GM03348 (cell line): ENCODE measurements at places on chromosomes 7 and 10.
A peak's percentile ranks its signal among the peaks of the same experiment; 100 is the strongest.

DNA sequence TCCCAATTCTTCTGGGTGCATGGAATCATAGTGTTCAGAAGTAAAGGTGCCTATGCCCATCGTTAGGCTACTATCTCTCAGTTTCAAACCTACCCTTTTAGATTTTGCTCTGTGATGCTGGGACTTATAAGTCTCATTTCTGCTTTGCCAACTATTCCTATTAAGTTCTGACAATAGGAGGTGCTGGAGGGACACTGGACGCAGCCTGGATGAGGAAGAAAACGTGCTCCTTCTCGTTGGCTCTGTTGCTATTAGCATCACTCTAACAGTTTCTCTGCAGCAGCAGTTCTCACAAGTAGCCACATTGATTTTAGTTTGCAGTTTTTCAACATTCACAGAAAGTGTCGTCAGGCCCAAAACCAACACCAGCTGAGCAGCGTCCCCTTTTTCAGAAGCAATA lies 72.4 kb downstream of the ABCC2 start:
- peak; percentile 80 for DNase-seq

DNA sequence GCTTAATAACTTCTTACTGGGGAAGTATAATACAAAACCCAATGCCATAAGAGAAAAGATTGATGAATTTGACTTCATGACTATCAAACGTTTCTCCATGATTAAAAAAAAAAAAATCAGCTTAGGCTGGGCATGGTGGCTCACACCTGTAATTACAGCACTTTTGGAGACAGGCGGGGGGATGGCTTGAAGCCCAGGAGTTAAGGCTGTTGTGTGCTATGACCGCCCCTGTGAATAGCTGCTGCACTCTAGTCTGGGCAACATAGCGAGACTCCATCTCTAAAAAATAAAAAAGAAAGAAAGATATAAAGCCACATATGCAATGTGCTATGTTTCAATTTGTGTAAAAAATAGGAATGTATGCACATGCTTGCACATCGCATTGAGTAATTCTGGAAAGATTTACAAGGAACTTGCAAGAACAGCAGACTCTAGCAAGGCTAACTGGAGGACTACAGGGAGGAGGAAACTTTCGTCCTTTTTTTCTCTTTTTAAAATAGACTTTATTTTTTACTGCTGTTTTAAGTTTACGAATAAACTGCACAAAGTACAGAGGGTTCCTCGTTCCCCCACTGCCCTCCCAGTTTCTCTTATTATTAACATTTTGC lies 10.3 kb upstream of the RARRES2 start:
- DNase-seq: no peak

- no peak for DNase-seq
These were observed 60.4 kb upstream of the DUSP5 start for GRCh38 chr10:110437351-110437605.

- DNase-seq: no peak
These were observed 139.9 kb downstream of the ARL4A start for GRCh38 chr7:12827219-12827821.

DNA sequence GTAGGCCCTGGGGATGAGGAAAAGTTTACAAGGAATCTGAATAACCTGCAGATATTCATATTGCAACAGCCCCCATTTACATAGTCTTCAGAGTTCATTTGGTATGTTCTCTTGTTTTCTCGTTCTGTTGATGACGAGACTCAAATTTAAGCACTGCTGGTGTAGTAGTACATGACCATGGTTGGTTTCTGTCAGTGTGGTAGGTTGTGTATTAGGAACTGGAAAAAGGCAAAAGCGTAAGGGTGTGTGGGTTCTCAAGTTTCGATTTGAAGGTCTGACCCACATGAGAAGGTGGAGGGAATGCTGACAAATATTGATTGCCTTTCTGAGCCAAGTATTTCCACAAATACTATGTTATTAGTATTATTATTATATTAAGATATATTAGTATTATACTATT lies 151.7 kb downstream of the AUTS2 start:
- no peak for DNase-seq

- DNase-seq: no peak
These were observed 248.4 kb downstream of the WDR11 start for GRCh38 chr10:121099592-121099991.

- DNase-seq: no peak
These were observed 4.3 kb downstream of the CLIP2 start for GRCh38 chr7:74293577-74293908.

DNA sequence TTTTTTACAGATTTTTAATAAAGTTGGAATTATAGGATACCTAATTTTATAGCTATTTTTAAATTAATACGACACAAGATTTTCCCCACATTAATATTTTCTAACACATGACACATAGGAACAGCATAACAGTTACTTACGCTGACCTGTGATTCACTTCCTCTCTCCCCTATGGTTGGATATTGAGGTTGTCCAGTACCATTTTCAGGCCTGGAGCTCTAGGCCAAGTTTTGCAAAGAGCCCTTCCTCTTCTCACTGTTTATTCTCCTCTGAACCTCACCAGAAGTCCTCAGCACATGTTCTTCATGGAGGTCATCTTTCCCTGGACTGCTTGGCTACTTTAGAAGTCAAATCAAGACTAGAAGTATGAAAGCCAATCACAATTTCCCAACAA lies 28.2 kb downstream of the LYZL1 start:
- DNase-seq: no peak

- peak; percentile 74 for DNase-seq
These were observed 33.4 kb downstream of the OGDH start for GRCh38 chr7:44639671-44640321.

DNA sequence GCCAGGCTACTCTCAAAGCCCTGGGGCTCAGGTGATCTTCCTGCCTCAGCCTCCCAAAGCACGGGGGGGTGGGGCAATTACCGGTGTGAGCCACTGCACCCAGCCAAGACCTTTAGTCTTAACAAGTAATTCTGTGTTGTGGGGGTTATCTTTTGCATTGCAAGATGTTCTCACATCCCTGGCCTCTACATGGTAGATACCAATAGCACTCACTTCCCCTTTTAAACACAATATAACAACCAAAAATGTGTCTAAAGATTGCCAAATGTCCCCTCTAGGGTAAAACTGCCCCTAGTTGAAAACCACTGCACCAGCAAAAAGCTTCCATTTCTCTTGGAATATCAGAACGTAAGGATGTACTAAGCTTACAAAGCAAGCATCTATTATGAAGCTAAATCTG lies 225.0 kb downstream of the CTNNA3 start:
- no peak for DNase-seq

DNA sequence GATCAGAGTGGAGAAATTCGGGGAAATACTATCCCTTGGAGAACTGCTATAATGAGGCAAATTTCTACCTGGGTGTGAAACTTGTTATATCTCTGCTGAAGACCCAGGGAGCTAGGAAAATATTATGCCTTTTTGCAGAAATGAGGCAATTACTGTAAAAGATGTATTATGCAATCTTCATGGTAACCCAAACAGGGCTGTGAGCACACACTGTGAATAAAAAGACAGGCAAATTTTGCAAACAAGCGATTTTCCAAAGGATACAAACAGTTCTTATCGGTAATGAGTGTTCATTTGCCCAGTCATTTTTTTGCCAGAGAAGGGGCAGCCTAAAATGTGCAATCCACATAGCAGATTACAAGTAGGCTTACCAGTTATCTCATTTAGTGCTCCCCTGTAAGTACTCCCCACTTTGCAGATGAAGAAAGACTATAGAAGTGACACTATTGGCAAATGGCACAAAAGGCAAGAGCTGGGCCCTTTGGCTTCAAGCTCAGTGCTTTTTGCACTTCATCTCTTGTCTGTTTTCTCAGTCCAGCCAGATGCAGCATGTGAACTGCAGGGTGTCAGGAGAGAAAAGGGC lies 205.8 kb downstream of the HECW1 start:
- no peak for DNase-seq

DNA sequence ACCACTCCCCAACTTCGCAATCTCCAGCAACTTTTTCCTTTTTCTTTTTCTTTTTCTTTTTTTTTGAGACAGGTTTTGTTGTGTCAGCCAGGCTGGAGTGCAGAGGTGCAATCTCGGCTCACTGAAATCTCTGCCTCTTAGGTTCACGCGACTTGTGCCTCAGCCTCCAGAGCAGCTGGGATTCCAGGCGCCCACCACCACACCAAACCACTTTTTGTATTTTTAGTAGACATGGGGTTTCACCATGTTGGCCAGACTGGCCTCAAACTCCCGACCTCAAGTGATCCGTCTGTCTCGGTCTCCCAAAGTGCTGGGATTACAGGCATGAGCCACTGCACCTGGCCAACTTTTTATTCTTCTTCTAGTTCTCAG lies 55.0 kb downstream of the KIAA1549 start:
- no peak for DNase-seq

- no peak for DNase-seq
These were observed 408.6 kb upstream of the PRKCQ start for GRCh38 chr10:6988654-6989053.

DNA sequence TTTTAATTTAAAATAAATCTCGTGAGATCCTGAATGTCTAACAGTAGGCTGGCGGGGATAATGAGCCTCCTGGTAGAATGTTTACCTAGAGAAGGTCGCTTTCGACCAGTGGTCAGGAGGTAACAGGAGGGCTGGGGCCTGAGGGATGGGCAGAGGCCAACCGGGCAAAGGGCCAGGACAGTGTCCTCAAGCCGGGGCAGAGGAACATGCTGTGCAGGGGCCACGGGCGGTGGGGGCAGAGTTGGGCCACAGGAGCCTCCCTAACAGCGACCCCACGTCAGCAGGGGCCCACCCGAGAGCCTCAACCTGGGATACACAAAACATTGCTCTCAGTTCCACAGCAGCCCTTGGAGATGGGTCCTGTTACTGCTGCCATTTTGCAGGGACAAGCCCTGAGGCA lies 14.5 kb downstream of the CFAP46 start:
- no peak for DNase-seq

GRCh38 chr7:441684-442421 lies 77.8 kb downstream of the PDGFA start:
- no peak for DNase-seq

GRCh38 chr10:11625019-11625735 lies 13.7 kb upstream of the USP6NL start:
- DNase-seq: no peak

GRCh38 chr10:132061030-132061429 lies 4.7 kb upstream of the JAKMIP3 start:
- no peak for DNase-seq

- DNase-seq: peak; percentile 72
These were observed 1.8 kb downstream of the KLLN start for GRCh38 chr10:87861566-87861952.

GRCh38 chr7:85457911-85458310 lies 271.1 kb upstream of the SEMA3D start:
- DNase-seq: no peak

- no peak for DNase-seq
These were observed 30.8 kb upstream of the KNDC1 start for GRCh38 chr10:133129071-133129858.

- DNase-seq: no peak
These were observed 34.0 kb downstream of the GPRIN2 start for GRCh38 chr10:46522295-46523118.

DNA sequence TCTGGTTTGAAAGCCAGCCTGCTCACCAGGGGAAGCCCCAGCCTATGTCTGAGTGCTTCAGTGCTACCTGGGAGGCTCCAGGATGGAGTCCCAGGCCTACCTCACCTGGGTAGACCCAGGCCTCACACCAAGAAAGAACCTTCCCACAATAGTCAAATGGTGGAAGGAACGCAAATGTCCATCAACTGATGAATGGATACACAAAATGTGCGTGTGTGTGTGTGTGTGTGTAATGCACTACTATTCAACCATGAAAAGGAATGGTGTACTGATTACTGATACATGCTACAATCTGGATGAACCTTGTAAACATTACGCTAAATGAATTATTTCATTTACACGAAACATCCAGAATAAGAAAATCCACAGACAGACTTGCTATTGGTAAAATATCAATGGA lies 15.2 kb upstream of the ADRB1 start:
- no peak for DNase-seq

DNA sequence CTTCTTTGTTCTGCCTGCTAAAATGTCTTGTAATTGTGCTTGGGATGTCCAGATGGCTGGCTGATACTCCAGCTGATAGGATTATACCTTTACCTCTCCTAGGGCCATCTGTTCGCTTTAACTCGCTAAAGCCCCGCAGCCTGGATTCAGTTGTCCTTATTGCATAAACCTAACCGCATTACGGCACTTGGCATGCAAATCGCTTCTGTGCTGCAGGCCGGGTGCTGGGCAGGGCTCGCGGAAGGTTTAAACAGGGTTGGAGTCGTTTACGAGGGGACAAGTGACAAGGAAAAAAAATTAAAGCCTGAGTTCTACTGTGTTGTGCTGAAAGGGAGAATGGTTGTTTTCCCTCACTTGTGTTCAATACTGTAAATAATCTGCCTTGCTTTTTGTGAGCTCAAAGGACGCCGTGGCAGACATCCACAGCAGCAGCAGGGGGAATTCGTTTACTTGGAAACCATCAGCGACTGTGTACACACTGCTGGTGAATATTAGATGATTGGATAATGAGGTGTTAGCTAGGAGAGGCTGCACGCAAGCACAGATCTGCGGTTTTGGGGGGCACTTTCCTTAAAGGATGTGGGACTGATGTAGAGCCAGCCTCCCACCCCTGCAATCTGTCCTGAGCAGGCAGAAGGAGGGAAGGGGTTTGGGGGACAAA lies 93.0 kb downstream of the EBF3 start:
- peak; percentile 66 for DNase-seq

- DNase-seq: no peak
These were observed 987.3 kb downstream of the CCSER2 start for GRCh38 chr10:85315657-85316056.

DNA sequence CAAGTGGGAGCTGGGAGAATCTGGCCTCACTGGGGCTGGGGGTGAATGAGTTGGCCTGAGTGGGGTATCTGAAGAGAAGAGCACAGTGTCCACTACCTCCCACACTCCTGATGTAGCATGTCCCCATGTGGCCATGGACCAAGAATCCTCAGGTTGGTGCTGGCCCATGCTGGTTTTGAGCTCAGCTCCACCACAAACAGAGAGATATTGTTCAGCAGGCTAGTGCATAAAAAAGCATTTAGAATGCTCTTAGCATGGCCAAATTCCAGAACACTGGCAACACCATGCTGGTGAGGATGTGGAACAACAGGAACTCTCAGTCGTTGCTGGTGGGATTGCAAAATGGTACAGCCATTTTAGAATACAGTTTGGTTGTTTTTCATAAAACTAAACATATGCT lies 61.4 kb downstream of the FRMPD2 start:
- no peak for DNase-seq

DNA sequence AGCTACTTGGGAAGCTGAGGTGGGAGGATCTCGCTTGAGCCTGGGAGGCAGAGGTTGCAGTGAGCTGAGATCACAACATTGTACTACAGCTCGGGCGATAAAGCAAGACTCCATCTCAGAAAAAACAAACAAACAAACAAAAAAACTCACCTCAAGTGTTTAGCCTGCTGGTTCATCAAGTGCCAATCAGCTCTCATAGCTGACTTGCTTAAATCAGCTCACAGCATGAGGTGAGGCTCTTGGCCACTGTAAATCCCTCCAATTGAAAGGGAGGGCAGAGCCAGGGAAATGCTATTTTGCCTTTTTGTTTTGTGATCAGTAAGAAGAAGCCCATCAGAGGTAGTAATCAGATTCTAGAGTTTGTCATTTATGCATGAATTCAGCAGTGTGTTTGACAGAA lies 112.3 kb downstream of the RAB11FIP2 start:
- DNase-seq: no peak
